ENCODE measurements at places on chromosomes 2 and 18.

DNA sequence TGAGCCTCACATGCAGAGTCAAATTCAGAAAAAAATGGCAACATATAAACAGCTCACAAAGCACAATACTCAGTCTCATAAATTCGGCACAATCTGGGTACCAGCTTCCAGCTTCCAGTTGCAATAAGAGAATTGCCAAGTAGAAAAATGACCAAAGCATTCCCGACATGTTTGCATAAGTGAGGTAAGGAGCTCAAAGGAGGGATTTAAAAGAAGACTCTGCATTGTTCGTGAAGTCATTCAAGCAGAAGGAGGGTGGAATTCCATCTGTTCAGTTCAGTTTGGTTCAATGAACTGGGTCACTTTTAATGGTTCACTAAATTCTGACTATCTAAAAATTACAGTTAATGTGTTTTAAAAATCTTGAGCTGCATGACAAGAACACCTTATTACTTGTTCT, 106.7 kb upstream of the KLHL14 start:
- DNase-seq: no peak

DNA sequence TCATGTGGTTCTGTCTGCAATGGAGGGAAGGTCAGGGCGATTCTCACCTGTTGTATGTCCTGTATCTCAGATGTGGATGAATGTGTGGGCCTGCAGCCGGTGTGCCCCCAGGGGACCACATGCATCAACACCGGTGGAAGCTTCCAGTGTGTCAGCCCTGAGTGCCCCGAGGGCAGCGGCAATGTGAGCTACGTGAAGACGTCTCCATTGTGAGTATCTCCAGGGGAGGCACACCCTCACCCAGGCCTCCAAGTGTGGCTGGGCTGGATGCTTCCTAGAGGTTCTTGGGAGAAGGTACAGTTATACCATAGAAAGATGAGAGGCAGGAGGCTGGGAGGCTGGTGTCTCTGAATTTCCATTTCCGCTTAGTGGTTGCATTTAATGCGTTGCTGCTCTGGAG, 46.9 kb downstream of the FBLN7 start:
- DNase-seq: no peak

- DNase-seq: no peak
Measured at GRCh38 chr18:3383381-3383915, 66.5 kb upstream of the TGIF1 start.

- DNase-seq: no peak
Measured at GRCh38 chr2:20218331-20219320, 6.3 kb downstream of the SDC1 start.

- no peak for DNase-seq
Measured at GRCh38 chr2:219954331-219954730, 326.9 kb downstream of the SLC4A3 start.
